ENCODE measurements at places on chromosomes 7 and 10.

DNA sequence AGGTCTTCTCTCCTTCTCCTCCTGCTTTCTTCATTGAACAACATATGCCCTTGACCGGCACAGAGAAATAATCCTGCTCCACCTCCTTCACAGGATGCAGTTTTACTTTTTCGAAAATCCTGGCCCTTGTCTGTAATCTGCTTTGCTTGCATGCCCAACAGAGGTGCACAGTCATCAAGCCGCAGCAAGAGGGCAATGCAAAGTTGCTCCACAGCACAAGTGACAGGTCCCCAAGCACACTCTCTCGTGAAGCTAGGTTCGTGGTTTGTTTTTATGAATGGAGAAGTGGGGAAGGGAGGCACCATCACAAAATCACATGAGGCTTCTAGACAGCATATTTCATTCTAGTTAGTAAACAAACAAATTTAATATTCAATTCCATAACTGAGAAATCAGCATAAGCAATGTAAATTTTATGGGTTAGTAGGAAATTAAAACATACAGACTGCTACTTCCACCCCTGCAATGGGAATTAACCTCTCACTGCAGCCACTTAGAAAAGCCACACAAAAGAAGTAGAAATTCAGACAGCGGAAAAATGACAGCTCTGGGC lies 178.8 kb downstream of the TPK1 start:
- no peak for DNase-seq

DNA sequence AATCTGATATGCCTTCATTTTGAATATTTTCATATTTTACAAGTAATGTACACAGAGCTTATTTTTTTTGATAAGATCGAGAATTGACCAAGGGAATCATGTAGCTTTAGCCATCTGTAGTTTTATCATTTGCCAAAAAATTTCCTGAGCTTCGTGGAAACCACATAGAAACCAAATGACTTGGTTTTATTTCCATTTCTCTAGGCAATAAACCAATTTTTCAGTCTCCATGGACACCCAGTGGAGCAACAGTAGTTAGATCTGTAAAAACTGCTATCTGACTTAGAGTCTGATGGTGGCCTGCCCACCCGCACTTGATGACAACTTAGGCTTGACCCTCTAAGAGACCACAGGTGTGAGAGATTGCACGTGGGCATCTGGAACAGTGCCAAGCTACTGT lies 127.8 kb upstream of the CDK6 start:
- DNase-seq, result no peak

- no peak for DNase-seq
These were observed 145.0 kb downstream of the TCERG1L start for GRCh38 chr10:131166486-131166885.

DNA sequence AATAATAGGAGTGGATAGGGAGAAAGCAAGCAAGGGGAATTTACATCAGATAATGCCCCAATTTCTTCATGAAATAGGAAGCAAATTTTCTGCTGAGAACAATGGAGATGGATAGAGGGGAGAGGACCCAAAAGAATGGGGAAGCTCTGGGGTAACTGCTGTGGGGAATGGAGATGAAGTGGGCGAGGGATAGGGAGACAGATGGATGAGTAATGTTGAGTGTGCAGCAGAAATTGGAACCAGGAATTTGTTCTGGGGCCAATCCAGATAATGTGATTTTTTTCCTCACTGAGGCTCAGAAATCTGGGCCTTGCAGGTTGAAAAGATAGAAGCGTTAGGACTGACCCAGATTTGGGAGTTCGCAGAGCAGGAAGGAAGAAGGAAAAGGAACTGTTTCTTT lies 24.5 kb upstream of the MRC1 start:
- no peak for DNase-seq

- DNase-seq, result no peak
These were observed 903.9 kb downstream of the NRG3 start for GRCh38 chr10:82778908-82779307.

GRCh38 chr7:28488061-28488791 lies 75.9 kb downstream of the CREB5 start:
- DNase-seq, result no peak

- no peak for DNase-seq
These were observed 504.1 kb downstream of the SDK1 start for GRCh38 chr7:3805151-3805550.

GRCh38 chr7:121515229-121515628 lies 119.1 kb upstream of the FAM3C start:
- no peak for DNase-seq

- no peak for DNase-seq
These were observed 30.9 kb upstream of the PDLIM1 start for GRCh38 chr10:95321554-95322301.

- no peak for DNase-seq
These were observed 11.3 kb downstream of the XRCC2 start for GRCh38 chr7:152664636-152665035.

- no peak for DNase-seq
These were observed 28.4 kb downstream of the PLXNA4 start for GRCh38 chr7:132547821-132548220.

DNA sequence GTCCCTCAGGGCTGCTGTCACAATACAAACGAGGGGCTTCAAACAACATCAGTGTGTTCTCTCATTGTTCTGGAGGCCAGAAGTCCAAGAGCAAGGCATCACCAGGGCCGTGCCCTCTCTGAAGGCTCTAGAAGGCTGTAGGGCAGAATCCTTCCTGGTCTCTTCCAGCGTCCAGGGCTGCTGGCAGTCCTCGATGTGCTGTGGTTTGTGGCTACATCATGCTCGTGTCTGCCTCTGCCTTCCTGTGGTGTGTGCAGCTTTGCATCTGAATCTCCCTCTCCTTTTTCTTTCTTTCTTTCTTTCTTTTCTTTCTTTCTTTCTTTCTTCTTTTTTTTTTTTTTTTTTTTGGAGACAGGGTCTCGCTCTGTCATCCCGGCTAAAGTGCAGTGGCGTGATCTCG lies 103.5 kb downstream of the INSYN2A start:
- DNase-seq, result no peak

DNA sequence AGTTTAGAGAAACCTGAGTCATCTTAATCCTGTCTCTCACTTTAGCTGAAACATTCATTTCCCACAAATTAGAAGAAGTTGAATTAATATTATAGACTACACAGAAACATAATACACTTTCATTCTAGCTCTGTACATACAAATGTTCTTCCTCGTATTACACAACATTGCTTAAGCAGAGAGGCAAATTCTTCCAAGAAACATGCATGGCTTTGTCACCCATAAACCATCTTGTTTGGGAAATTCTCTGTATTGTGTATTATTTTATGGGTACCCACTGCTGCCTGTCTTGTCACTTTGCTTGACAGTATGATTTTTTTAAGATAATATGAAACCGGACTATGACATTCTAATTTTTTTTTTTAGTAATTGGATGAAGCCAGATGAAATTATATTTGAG lies 104.0 kb downstream of the SRI start:
- DNase-seq, result no peak

GRCh38 chr7:99090771-99091542 lies 53.0 kb downstream of the SMURF1 start:
- no peak for DNase-seq

DNA sequence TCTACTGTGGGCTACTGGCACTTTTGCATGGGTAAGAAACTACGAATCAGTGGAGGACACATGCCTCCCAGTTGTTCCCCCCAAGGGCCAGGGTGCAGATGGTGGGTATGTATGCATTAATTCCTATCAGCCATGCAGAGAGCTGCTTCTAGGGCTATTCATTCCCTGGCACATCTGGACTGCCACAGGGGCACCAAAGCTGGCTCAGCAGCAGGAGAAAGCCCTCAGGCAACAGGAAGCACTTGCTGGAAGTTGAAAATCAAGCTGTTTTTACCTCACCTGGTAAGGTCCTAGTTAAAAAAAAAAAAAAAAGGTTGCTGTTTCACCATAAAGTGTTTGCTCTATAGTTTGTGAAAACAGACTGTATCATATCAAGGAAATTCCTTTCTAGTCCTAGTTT lies 1342.6 kb downstream of the REEP3 start:
- DNase-seq, result no peak

GRCh38 chr7:29386196-29386765 lies 177.4 kb upstream of the PRR15 start:
- DNase-seq, result no peak

DNA sequence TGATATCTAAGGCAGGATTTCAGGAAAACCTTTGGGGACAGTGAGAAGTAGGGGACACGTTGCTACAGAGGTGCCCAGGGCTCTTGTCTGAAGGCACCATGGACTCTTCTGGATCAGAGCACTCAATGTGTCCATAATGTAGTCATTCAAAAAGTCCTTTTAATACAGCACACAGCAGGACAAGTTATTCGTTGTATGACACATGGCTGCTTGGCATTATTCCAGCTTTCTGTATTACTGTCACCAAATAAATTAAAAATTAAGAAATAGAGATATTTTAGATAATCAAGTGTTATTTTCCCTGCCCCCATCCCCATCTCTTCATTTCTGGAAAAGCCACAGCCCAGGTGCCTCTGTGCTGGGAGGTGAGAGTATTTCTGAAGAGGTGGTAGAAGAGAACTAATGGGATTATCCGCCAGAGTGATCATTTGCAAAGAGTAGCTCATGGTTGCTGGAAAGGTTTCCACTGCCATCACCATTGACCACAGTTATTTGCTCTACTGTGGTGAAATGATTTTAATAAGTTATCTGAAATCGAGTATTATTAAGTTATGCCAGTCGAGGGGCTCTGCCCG lies 83.0 kb downstream of the CXCL12 start:
- no peak for DNase-seq

GRCh38 chr7:108102671-108103312 lies 27.4 kb downstream of the LAMB4 start:
- DNase-seq, result no peak

DNA sequence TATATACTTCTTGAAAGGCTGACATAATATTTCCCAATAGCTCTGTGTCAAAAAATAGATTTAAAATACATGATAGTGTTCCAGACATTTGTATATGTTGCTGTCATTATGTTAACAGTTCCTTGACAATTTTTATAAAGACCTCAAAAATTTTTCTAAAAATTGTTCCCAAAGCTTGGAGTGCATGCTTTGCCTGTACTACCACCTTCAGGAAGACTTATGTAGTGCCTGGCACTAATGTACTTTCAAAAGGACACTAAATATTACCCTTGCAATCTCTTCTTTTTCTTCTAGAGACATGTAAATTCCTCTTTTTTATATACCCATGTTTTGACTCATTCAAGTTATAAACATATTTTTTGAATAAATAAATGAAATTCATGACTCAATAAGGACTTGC lies 48.0 kb upstream of the SP8 start:
- DNase-seq, result no peak

- no peak for DNase-seq
These were observed 40.8 kb upstream of the TPST1 start for GRCh38 chr7:66164356-66164755.

- DNase-seq, result no peak
These were observed 112.0 kb upstream of the MKX start for GRCh38 chr10:27857616-27858015.

DNA sequence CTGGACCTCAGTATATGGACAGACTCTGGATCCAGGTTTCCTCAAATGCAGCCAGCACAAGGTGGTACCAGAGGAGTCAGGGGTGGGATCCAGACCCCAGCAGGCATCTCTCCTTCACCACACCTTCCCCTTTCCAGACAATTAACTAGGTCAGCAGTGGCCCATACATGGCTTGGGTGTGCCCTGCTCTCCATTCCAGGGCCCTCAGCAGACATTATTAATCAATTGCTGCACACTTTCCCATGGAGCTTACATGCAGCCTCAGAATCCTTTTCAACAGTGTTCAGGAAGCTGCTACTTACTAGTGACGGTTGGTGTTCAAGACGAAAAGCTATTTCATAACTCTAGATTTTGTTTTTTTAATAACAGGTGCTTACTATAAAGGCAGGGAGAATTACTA lies 6.0 kb downstream of the COL13A1 start:
- no peak for DNase-seq

DNA sequence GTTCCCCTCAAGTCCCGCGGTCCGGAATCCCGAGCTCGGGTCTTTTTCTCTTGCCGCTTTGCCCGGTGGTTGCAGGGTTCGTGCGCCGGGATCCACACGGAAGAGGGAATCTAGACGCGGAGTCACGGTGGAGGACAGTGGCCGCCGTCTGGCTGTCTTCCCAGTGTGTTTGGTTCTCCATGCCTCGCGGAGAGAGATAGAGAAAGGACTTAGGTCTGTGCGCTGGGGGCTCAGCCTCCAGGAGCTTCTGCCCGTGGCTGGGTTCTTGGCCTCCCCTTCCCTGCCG lies 1.6 kb downstream of the FFAR4 start:
- DNase-seq, result no peak

DNA sequence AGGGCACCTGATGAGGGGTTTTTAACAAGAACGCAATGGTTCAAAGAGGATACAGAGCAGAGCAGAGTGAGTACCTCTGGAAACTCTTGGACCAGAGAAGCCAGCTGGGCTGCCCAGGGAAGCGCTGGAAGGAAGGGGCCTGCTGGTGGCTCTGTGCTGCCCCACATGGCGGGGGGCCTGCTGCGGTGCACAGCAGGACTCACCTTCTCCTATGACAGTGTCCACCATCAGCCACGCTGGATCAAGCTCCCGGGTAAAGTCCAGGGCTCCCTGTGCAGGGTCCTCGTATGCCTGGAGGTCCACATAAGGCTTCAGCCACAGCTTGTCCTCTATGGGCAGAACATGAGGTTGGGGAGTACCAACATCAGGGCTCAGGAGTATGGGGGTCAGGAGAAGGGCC lies 12.5 kb downstream of the EPHA1 start:
- no peak for DNase-seq

DNA sequence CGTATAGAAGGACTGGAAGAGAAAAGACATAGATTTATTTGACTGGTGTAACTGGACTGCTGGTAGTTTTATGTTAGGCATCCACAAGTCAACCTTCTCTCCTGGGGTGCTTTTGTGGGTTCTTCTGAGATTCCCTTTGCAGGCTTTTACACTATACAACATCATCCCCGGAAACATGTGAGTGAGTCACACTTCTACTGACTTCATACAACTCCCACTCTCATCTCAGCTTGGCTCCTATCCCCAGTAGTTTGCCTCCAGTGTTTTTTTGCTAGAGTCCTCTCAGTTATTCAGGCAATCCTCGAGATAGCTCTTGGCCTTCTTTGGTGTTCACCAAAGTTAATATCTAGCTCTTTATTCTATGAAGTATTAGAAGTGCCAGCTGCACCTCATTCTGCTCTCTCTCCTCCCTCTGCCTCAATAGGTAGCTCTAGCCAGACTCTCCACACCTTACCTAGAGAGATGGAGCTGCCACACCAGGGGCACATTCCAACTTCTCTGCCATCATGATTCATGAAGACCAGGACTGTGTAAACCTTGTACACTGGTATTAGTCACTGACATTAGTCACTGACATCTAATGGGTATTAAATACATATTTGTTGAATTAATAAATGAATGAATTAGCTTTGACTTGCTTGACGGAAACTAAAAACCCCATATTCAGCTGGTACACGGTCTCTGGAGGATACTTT lies 281.9 kb downstream of the PPP1R3A start:
- no peak for DNase-seq

- DNase-seq, result no peak
These were observed 104.9 kb downstream of the CDK14 start for GRCh38 chr7:90701021-90701420.

GRCh38 chr7:1240517-1241257 lies 8.0 kb downstream of the UNCX start:
- DNase-seq, result no peak
